ENCODE measurements at places on chromosomes 4 and X.

- DNase-seq, result no peak
Observed at GRCh38 chr4:186764457-186764856, 40.8 kb upstream of the FAT1 start.

DNA sequence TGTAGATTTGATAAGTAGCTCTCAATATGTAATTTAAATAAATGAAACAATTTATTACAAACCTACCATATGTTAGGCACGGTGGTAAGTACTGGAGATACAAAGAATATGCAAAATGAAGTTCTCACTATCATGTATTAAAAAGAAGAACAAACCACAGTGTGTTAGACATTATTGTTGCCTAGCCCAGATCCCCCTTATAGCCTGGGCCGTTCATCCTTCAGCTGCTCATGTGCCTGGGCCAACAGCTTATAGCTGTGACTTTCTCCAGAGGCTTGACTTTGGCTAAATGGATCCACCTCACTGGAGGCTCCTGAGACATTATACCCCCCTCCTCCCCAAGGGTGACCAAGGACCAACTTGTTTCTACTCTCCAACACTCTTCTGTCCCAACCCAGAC is 29.8 kb upstream of the CCNG2 start:
- DNase-seq, result no peak

- DNase-seq, result no peak
Observed at GRCh38 chr4:26557164-26557563, 26.7 kb upstream of the TBC1D19 start.

- DNase-seq, result no peak
Observed at GRCh38 chr4:156763511-156763910, 208.1 kb downstream of the PDGFC start.

- no peak for DNase-seq
Observed at GRCh38 chr4:182385897-182386296, 142.7 kb downstream of the TENM3 start.

DNA sequence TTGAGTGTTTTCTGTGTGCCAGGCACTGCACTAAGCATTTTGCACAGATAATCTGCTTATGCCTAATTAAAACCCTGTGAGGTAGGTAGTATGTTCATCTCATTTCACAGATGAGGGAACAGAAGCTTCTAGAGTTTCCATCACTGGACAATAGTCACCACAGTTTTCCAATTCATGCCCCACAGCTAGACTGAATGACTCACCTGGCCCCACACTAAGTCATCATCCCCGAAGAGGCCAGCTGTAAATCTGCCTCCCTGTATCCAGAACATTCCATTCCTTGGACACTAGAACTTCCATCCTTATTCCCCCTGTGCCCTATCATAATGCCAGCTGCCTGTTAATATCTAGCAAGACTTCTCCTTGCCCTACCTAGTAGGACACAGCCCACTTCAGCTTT is 40.9 kb upstream of the NYX start:
- DNase-seq, result no peak

GRCh38 chr4:186008057-186008456 is 60.9 kb upstream of the TLR3 start:
- no peak for DNase-seq

GRCh38 chrX:110294087-110294486 is 23.8 kb downstream of the AMMECR1 start:
- DNase-seq, result no peak
